ENCODE measurements at places on chromosomes 5 and 9.

- DNase-seq: peak; percentile 9
These were observed 27.0 kb downstream of the TCF7 start for GRCh38 chr5:134141331-134142050.

DNA sequence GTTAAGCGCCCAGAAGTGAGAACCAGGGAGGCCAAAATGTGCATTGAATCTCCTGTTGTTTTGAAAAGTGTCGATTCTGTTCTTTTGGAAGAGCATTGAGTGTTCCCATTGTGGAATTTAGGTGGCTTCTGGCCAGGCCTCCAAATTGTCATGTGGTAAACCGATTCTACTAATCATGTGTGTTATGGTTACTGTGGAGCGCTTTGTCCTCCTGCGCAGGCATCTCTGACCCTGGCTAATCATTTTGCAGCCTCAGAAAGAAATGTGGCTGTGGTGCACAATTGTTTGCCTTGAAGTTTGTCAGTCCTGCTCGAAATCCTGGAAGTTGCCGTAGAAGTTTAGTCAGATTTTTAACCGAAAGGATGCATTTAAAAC, 121.3 kb downstream of the RASGRF2 start:
- DNase-seq: no peak

DNA sequence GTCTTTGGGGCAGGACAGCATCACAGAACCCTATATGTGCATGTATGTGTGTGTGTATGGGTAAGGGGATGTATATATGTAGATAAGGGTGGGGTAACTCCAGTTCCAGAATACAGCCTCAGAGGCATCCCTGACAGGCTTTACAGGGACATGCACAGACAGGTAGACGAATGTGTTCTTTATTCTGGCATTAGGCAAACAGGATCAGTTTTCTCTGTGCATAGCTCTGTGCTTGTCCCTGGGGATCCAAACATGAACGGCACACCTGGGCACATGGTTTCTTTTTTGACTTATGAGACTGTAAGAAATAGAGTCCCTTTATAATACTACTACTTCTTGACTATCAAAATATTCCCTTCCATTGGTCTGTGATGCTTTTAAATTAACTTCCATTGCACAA, 120.6 kb downstream of the TRIO start:
- no peak for DNase-seq

DNA sequence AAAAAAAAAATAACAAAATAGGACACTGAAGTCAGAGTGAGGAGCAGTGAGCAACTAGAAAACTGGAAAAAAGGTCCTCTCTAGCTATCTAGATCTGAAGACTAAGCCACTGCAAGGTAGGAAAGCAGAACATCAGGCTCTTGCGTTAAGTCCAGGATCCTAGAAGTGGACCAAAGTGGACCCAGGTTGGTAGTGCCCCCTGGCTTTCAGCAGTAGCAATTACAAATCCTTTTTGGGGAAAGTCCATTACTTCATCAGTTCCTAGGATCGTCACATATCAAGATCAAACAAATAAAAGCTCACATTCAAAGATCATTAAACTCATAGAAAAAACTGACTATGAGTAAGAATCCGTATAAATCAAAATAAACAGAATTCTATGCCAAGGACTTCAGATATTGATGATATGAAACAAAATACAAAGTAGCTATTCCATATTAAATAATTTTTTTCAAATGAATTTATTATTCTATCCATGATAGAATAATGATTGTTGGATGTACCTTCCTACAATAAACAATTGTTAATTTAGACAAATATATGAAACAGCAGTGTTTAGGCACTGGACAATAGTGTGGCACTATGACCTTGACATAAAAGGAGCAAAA, 6.5 kb upstream of the RICTOR start:
- peak; percentile 48 for DNase-seq

DNA sequence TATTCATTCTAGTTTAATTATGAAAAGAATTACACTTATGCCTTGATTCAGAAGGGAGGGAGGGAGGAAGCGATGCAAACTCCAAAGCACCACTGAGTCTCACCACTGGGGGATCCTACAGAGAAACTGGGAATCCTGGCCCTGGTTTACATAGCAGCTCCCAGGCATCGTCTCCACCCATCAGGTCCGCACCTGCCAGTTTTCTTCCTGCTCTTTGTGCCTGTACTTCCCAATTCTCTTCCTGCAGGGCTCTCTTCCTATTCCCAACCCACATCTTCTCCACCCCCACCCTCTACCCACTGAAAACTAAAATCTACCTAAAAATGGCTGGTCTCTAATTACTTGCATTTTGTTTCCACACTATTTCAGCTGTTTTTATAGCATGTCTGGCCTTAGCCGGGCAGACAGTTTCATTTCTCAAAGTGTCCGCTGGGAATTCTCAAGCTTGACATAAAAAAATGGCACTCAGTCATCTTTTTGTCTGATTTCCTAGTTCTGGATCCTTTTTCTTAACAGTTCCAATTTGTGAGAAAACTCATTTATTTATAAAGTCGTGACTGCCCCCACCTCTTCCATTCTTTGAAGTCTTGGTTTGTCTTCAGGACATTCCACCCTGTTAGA, 1.6 kb upstream of the TNIP1 start:
- DNase-seq: no peak

DNA sequence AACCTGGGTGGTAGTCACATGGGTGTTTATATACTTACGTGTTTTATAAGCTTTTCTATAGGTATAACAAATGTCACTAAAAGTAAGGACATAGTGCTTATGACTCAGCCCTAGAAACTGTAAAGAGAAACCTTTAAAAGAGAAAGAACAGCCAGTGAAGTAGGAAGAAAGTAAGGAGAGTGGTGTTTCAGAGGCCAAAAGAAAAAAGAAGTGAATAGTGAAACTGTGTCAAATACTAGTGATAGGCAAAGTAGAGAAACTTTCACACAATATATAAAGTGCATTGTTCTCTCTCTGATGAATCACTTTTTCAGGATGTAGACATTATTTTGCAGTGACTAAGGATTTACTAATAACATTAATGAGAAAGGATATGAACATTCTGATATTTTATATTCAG, 74.2 kb upstream of the SUSD1 start:
- DNase-seq: peak; percentile 22

DNA sequence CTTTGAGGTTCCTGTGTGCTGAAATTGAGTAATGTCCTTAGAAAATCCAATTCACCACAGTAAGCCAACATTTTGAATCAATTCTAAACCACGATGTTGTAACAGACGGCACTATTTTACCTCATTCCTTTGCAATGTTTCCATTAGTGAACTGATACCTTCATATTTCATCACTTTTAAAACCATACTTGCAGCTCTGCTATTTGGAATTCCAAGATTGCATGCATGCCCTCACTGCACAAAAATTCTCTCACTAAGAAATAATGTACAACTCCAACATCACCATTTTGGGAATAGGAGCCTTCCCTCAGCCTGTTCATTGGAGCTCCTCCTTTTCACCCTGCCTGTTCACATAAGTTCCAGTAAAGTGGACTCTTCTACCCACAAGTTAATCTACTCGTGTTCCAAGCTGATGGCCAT, 74.8 kb upstream of the TGFBR1 start:
- DNase-seq: peak; percentile 98

DNA sequence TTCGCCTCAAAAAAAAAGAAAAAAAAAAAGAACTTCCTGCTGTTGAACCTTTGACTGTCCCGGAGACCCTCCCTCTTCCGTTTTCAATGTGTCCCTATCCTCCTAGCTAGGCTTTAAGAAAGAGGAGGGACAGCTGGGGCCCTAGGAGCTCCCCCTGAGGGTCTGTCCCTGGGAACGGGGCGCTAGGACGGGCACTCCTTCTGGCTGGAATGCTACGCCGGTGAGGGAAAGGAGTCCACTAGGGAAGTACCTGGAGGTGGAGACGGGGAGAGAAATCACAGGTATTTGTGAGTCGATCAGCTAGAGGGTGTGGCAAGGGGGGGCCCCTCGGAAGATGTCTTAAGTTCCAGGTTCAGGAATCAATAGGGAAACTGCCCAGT, 4.6 kb downstream of the SIT1 start:
- no peak for DNase-seq

- DNase-seq: no peak
These were observed 305.7 kb downstream of the ENC1 start for GRCh38 chr5:74334762-74335384.

DNA sequence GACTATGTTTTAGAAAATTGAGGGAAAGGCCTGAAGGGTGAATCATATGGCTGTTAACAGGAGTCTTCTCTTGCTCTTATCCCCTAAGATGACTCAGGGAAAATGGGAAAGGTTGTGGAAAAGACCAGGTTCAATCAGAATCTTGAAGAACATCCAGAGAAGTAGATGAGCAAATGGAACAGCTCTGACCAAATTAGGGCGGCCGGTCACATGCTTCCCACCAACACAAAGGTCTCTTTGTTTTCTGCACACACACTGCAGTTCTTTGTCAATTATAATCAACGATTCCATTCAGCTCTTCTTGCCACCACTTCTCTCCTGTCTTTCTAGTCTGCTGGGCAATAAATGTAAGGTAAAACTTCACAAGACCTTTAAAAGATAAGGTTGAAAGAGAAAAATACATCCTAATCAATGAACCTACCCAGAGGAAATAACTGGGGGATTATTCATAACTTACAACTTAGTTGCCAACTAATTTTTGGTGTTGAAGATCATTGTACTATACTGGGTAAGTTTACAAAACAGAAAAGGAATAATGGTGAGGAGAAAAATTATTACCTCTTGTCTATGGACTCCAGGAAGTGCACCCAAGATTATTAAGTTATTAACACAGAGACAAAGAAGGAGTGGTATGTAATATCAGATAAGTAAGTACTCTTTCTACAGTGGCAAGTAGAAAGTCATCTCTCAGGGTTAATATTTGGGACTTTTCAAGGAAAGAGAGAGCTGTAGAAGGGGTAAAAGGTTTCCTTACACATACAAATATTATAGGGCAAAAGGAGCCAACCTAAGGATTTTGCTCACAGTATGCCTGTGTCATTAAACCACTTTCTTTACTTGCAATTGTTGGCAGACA, 441.9 kb upstream of the PIK3R1 start:
- DNase-seq: peak; percentile 83

DNA sequence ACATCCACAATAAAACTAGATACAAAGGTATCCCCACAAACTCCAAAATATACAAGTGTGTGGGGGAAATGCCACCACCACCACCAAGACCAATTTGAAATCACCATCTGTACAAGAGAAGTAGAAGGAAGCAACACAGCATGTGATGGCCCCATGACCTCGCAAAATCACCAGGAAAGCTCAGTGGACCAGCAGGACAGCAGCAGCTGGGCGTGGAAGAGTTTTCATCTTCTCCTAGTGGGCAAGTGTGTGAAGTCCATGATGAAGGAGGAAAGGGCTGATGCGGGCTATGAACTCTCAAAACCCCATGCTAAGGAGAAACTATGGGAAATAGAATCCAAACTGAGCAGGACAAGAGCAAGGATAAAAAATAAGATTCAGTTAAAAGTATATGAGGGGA, 58.1 kb downstream of the GOLPH3 start:
- no peak for DNase-seq

- peak; percentile 82 for DNase-seq
These were observed 727.1 kb upstream of the GRAMD2B start for GRCh38 chr5:125695996-125696655.

DNA sequence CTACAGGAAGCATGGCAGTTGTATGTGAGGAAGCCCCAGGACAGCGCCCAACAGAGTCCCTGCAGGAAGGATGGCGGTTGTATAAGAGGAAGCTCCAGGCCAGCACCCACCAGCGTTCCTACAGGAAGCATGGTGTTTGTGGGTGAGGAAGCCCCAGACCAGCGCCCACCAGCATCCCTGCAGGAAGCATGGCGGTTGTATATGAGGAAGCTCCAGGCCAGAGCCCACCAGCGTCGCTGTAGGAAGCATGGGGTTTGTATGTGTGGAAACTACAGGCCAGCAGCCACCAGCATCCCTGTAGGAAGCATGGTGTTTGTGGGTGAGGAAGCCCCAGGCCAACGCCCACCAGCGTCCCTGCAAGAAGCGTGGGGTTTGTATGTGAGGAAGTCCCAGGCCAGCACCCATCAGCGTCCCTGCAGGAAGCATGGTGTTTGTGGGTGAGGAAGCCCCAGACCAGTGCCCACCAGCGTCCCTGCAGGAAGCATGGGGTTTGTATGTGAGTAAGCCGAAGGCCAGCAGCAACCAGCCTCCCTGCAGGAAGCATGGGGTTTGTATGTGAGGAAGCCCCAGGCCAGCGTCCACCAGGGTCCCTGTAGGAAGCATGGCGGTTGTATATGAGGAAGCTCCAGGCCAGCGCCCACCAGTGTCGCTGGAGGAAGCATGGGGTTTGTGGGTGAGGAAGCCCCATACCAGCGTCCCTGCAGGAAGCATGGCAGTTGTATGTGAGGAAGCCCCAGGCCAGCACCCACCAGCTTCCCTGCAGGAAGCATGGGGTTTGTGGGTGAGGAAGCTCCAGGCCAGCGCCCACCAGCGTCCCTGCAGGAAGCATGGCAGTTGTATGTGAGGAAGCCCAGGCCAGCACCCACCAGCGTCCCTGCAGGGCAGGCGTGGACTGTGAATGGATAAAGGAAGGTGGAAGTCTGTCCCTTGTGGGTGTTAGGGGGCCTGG, 79.0 kb downstream of the DAP start:
- no peak for DNase-seq

DNA sequence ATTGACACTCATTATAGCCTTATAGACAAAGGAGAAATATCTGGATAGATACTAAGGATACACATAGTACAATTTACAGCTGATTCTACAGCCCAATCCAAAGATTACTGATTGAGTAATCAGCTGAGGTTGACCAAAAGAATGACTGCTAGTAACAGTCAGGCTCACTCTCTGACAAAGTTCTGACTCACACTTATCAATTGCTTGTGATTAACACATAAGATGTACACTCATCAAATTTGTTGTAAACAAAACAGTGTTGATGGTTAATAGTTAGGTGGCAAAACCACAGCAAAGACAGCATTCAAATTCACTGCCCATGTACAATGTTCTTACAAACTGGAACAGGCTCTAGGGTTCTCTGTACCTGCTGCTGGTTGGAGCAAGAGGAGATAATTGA, 422.7 kb downstream of the TLE1 start:
- peak; percentile 56 for DNase-seq

DNA sequence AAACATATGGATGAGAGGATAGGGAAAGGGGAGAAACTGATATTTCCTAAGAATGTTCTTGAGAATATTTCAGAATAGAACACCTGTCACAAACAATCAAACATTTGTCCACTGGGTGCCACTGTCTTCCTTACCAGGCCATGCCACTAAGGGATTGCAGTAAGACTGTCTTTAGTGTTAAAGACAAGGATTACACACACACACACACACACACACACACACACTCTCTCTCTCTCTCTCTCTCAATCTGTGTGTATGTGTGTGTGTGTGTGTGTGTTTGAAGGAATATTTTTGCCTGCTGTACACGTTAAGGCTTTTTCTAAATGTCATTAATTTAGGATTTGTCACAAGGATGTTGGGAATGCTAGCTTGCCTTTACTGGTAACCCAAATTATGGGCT, 54.4 kb downstream of the CCDC192 start:
- peak; percentile 63 for DNase-seq

- peak; percentile 61 for DNase-seq
These were observed 19.9 kb downstream of the MACROH2A1 start for GRCh38 chr5:135379046-135379654.
